Activated naive CD8-positive, alpha-beta T cell treated with anti-CD3 and anti-CD28 coated beads for 36 hours (primary cell): ENCODE measurements at places on chromosomes 13 and 19. TPM values are rescaled to one million over a fixed set of nuclear protein-coding genes. Genes with fewer than 3 reads are reported as not detected.
A peak's percentile ranks its signal among the peaks of the same experiment; 100 is the strongest.

Gene WTIP
- 0.23 TPM for total RNA-seq

Gene CCDC97
- total RNA-seq = 19.1 TPM

Gene CRX
- not detected for total RNA-seq

Gene P2RY11
- 64.0 TPM for total RNA-seq

Gene ZNF714
- total RNA-seq = 18.8 TPM

Gene MCEMP1
- total RNA-seq = not detected

Gene DHPS
- 92.9 TPM for total RNA-seq

Gene LATS2
- total RNA-seq = 1.0 TPM

Gene SLC6A16
- 1.4 TPM for total RNA-seq

Gene PSG11
- total RNA-seq = not detected

GRCh38 chr19:13742756-13743155 lies 21.6 kb upstream of the MRI1 start:
- no peaks in the 10 kb centered on the region for H3K27me3 ChIP-seq
- DNase-seq = no peak
- H3K4me1 ChIP-seq = no peaks in the 10 kb centered on the region

DNA sequence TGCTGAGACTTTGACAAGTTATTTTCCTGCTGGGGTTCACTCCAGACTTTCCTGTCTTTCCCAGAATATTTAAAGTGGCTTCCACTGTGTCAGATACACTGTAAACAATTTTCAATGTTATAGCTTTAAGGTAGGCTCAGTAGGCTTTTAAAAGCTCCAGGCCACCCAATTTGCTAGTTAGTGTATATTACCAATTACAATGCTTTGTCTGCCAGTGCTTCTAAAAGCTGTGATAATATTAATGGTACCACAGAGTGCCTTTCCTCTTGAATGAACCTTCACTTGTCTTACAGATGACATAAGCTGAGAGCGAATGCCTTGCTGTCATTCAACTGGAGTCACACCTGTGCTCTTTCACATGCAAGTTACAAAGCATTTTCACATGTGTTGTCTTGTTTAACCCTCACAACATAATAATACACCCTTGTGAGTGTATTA lies 239.7 kb upstream of the HTR2A start:
- H3K27ac ChIP-seq = no peak overlapping the region
- H3K27me3 ChIP-seq = no peaks in the 10 kb centered on the region
- no peaks in the 10 kb centered on the region for H3K36me3 ChIP-seq
- H3K4me3 ChIP-seq = no peak overlapping the region
- no peaks in the 10 kb centered on the region for H3K4me1 ChIP-seq

DNA sequence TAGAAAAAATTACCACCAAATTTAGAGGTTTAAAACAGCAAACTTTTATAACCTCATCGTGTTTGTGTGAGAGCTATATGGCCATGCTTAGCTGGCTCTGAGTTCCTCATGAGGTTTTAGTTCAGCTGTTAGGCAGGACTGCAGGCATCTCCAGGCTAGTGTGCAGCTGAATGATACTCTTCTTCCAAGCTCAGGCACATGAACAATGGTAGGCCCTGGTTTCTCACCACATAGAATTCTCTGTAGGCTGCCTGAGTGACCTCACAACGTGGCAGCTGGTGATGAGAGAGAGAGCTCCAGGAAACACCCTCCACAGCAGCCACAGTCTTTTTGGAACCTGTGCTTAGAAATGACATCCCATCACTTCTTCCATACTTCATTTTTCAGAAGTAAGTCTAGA lies 540.6 kb upstream of the MIR17HG start:
- H3K27ac ChIP-seq = no peak overlapping the region
- no peak for DNase-seq
- no peaks in the 10 kb centered on the region for H3K4me1 ChIP-seq
- no peak overlapping the region for H3K4me3 ChIP-seq
- no peaks in the 10 kb centered on the region for H3K36me3 ChIP-seq

GRCh38 chr13:99681695-99682094 lies 180.4 kb downstream of the TM9SF2 start:
- no peak overlapping the region for H3K27ac ChIP-seq
- H3K27me3 ChIP-seq = no peaks in the 10 kb centered on the region
- DNase-seq = no peak
- no peak overlapping the region for H3K4me3 ChIP-seq

DNA sequence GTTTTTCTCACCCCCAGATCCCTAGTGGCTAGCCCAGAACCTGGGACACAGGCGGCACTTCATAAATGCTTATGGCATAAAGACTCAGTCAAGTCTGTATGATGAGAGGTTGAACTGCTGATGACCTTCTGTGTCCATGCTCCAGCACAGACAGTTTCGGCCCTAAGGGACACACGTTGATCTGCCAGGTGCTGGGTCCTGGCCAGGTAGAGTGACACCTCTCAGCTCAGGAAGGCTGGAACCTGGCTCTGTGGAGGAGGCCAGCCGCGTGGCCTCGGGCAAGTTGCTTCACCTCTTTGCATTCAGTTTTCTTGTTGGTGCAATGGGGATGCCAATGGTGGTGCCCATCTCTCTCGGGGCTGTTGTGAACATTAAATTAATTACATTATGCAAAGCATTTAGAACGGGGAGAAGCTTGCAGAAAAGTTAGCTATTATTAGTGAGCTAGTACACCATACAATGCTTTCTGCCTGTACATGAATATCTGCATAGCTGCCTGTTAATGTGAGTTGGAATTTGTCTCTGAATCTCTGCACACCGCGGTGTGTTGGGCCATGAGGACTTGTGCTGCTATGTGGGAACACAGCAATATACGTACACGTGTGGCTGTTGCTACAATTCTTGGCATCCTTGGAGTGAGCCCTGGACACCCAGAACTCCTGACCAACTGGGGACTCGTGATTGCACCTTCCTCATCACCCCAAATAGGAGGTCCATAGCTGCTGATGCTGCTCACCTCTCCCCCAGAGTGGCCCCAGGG lies 8.4 kb downstream of the GADD45B start:
- H3K4me1 ChIP-seq = peaks cover 11% of the 10 kb centered on the region
- DNase-seq = no peak
- peaks cover 11% of the 10 kb centered on the region for H3K36me3 ChIP-seq
- H3K27ac ChIP-seq = no peak overlapping the region
- H3K4me3 ChIP-seq = no peak overlapping the region
- H3K27me3 ChIP-seq = peaks cover 15% of the 10 kb centered on the region

- H3K36me3 ChIP-seq = peaks cover 39% of the 10 kb centered on the region
- no peaks in the 10 kb centered on the region for H3K27me3 ChIP-seq
- H3K27ac ChIP-seq = no peak overlapping the region
- no peak for DNase-seq
- no peak overlapping the region for H3K4me3 ChIP-seq
- no peaks in the 10 kb centered on the region for H3K4me1 ChIP-seq
Observed at GRCh38 chr19:43541920-43542650, 9.1 kb downstream of the ZNF575 start.

DNA sequence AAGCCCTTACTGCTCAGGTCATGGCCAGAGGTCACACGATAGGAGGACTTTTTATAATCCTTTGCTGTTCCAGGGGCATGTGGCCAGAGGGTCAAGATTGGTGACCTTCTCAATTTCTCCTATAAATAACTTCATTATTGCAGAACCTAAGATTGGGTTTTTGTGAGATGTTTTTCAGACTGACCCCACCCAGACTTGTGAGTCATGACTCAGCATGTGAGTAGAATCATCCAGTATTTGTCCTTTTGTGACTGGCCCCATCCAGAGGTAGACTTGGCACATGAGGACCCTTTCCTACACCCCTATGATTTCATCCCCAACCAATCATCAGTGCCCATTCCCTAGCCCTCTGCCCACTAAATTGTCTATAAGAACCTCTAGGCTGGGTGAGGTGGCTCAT lies 84.5 kb upstream of the ABCC4 start:
- peaks cover 12% of the 10 kb centered on the region for H3K27me3 ChIP-seq
- no peak overlapping the region for H3K27ac ChIP-seq
- DNase-seq = no peak
- H3K4me3 ChIP-seq = no peak overlapping the region

DNA sequence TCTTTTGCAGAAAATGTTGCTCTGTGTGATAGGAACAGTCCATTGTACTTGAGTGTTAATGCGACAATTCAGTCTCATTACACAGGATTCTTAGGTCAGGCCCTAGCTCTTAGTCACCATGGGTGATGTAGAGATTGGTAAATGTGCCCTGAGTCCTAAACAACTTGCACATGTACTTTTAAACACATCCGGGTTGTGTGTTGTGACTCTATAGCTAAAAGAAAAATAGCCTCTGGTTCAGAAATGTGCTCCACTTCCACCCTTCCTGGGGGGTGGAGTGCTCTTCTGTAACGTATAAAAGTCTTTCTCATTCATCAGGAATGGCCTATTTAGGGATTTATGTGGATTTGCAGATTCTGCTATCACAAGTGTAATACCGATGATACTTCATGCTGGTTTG lies 5.2 kb downstream of the SPATA13 start:
- peaks cover 3% of the 10 kb centered on the region for H3K27me3 ChIP-seq
- peaks cover 46% of the 10 kb centered on the region for H3K36me3 ChIP-seq
- no peak for DNase-seq
- no peak overlapping the region for H3K27ac ChIP-seq
- peaks cover 37% of the 10 kb centered on the region for H3K4me1 ChIP-seq
- H3K4me3 ChIP-seq = no peak overlapping the region

- no peak overlapping the region for H3K27ac ChIP-seq
- DNase-seq = peak; percentile 66
- H3K36me3 ChIP-seq = peaks cover 6% of the 10 kb centered on the region
- no peaks in the 10 kb centered on the region for H3K27me3 ChIP-seq
Observed at GRCh38 chr19:17294051-17294891, 9.0 kb downstream of the ABHD8 start.

- no peak overlapping the region for H3K4me3 ChIP-seq
- no peaks in the 10 kb centered on the region for H3K27me3 ChIP-seq
- DNase-seq = no peak
- H3K36me3 ChIP-seq = no peaks in the 10 kb centered on the region
- peaks cover 46% of the 10 kb centered on the region for H3K4me1 ChIP-seq
Observed at GRCh38 chr19:29837996-29838395, 26.2 kb downstream of the CCNE1 start.

GRCh38 chr13:46663206-46664037 lies 110.5 kb downstream of the LRCH1 start:
- H3K36me3 ChIP-seq = peaks cover 12% of the 10 kb centered on the region
- H3K4me1 ChIP-seq = peaks cover 41% of the 10 kb centered on the region
- H3K27ac ChIP-seq = no peak overlapping the region
- H3K4me3 ChIP-seq = no peak overlapping the region

DNA sequence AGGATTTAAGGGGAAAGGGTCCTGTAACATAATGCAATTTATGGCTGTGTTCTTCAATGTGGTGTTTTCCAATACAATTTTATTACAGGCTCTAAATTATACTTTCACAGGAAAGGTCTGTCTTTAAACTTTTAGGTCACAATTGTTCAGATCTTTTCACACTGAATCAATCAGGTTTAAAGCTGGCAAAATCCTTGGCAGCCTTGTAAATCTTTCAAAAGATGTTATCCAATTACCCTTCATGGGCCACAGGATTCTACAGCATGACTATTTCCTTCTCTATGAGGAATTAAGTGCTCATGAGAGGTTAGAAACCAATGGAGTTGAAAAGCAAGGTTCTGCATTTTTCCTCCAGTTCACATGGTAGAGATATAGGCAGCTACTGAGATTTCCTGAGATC lies 211.5 kb upstream of the MIR17HG start:
- no peak for DNase-seq
- peaks cover 2% of the 10 kb centered on the region for H3K4me1 ChIP-seq
- no peak overlapping the region for H3K4me3 ChIP-seq
- H3K36me3 ChIP-seq = no peaks in the 10 kb centered on the region

DNA sequence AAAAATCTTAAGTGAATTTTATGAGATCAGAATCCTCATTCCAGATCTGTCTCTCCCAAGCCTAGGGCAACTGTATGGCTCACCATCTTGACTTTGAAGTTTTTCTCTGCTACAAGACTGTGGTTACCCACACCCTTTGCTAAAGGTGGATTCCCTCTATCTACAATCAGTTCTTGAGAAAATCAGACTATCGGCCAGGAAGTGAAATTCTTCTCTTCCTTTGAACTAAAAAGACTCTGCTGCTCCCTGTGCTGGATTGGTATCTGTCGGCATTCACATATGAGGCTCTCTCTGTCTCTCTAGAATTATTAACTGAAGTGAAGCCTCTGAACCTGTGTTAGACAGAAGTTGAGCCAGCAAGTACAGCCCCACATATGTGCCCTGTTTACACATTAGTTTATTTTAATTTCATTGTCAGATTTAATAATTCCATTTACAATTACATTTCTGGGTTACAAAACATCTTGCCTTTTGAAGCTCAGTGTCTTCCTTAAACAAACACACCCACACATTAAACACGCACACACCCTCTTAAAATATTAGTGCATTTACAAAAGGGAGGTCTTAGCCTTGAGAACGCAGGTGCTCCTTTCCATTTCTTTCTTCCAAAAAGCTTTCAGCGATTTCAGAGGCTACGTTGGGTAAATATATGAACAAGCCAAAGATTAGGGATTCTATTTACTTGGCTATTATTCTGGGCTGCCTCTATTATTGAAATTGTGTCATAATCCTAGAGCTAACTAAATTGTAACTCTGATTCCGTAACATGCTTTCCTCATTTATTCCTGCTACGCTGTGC lies 145.7 kb downstream of the MIPEP start:
- DNase-seq = no peak
- H3K27me3 ChIP-seq = no peaks in the 10 kb centered on the region
- H3K4me1 ChIP-seq = peaks cover 20% of the 10 kb centered on the region
- H3K36me3 ChIP-seq = no peaks in the 10 kb centered on the region
- no peak overlapping the region for H3K27ac ChIP-seq

DNA sequence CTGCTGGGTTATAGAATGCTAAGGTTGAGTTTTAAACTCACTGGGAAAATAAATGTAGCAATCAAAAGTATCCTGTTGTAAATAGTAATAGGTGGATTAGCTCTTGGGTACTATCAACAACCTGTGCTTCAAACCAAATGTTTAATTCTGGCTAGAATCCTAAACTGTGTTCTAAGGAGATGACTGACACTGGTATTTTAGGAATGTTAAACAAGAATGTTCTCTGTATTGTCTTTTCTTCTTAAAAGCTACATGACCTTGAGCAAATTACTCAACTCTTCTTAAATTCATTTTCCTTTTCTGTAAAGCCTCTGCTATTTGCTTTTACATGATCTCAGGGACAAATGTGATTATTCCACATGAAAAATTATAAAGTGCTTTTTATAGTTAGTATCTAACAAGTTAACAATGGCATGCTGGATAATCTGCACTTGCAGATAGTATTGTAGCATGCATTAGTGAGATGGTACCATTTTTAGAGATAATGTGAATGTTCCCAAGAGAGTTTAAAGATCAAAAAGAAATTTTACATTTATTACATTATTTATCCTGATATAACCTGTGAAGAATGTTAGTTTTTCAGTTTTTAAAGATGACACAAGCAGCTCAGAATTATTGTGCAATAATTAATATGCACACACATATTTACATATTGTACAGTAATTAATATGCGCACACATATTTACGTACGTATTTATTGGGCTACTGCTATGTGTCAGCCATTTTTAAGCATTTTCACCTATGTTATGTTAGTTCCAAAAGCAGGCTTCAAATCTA lies 13.6 kb upstream of the EPSTI1 start:
- no peaks in the 10 kb centered on the region for H3K36me3 ChIP-seq
- H3K4me1 ChIP-seq = no peaks in the 10 kb centered on the region
- no peak overlapping the region for H3K27ac ChIP-seq
- H3K4me3 ChIP-seq = no peak overlapping the region
- no peak for DNase-seq

- no peak for DNase-seq
- peaks cover 44% of the 10 kb centered on the region for H3K4me1 ChIP-seq
- peak overlapping the region; percentile 10 for H3K27ac ChIP-seq
- H3K27me3 ChIP-seq = no peaks in the 10 kb centered on the region
- peaks cover 64% of the 10 kb centered on the region for H3K36me3 ChIP-seq
Observed at GRCh38 chr13:99074693-99075092, 96.8 kb upstream of the DOCK9 start.

GRCh38 chr13:20782116-20782708 lies 8.5 kb upstream of the EEF1AKMT1 start:
- H3K36me3 ChIP-seq = peaks cover 24% of the 10 kb centered on the region
- no peak overlapping the region for H3K4me3 ChIP-seq
- H3K27me3 ChIP-seq = no peaks in the 10 kb centered on the region
- no peak overlapping the region for H3K27ac ChIP-seq
- no peak for DNase-seq
